ENCODE measurements at places on chromosomes 13 and 19.

DNA sequence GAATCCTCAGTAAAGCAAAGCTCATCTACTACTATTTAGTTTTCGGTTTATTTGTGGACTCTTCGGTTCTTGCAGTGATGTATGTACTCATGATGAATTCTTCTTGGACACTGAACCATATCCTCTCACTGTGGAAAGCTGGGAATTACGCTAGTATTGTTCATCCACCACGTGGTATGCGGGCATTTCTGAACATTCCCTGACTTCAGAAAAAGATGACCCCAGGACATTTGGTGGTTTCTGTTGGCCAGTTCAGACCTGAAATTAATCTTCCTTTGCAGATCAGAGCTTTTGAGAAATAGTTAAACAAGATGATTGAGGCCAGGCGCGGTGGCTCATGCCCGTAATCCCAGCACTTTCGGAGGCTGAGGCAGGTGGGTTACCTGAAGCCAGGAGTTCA lies 25.3 kb upstream of the FBN3 start:
- DNase-seq: no peak

DNA sequence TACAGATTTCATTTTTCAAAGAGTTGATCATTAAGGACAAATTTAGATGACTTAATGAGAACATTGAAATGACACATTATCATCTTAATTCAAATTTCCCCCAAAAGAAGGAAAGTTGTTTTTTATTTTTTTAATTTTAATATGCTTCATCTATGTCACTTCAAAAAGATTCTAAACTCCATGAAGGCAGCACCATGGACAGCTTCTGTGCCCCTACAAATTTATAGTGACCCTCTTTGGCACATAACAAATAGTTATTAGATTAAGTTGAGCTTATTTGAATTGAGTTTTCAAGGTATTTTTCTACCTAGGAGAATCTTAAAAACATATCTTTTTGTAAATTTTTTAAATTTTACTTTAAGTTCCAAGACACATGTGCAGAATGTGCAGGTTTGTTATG lies 198.6 kb downstream of the DCT start:
- no peak for DNase-seq

DNA sequence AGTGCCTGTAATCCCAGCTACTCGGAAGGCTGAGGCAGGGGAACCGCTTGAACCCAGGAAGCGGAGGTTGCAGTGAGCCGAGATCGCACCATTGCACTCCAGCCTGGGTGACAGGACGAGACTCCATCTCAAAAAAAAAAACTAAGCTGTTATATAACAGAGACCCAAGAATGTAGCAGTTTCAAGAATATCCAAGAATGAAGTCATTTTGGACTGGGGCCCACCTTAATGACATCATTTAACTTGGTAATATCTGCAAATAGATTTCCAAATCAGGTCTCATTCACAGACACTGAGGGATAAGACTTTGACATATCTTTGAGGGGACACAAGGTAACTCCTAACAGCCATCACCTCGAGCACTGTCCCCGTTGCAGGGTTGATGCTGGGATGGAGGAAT lies 36.5 kb upstream of the MRI1 start:
- peak; percentile 27 for DNase-seq

DNA sequence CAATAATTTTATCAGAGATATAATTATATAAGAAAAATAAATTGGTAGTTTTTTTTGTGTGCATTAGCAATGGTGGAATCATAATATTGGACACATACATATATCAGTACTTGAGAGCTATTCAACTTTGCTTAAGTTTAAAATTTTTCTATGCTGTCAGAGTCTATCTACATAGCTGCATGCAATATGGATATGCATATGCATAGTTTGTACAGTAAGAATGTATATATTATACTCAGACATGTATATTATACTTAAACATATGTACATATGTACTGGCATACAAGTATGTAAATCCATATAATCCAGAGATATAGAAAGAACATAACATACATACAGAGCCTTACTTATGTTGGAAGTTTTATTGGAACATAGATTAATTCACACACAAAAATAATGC lies 1043.2 kb downstream of the EFNB2 start:
- no peak for DNase-seq

DNA sequence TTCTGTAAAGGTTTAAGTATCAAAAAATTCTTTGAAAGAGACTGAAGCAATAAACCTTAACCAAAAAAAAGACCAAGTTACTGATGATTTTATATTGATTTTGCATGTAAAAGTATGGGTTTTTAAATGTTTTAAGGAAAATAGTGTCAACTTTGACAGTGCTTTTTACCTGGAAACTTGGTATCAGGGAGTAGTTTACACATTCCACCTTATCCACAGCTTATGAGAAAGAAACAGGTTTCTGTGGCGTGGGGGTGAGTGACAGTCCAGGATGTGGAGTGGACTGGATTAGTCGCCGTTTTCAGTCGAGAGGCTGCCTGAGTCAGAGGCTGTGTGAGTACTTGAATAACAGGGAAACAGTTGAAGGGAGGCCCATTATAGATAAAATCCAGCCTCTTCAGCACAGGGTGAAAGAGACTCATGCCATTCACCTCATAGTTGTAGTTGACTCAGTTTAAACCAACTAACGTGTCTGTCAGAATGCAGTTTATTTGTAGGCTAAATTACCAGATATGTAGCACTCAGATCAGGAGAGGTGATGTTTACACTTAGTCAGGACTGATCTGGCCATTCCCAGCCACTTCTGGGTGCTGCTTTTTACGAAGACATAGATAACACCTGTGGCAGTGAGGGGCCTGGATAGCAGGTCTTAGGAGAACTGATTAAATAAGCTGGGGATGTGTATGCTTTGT lies 595 bp upstream of the GPR183 start:
- no peak for DNase-seq

DNA sequence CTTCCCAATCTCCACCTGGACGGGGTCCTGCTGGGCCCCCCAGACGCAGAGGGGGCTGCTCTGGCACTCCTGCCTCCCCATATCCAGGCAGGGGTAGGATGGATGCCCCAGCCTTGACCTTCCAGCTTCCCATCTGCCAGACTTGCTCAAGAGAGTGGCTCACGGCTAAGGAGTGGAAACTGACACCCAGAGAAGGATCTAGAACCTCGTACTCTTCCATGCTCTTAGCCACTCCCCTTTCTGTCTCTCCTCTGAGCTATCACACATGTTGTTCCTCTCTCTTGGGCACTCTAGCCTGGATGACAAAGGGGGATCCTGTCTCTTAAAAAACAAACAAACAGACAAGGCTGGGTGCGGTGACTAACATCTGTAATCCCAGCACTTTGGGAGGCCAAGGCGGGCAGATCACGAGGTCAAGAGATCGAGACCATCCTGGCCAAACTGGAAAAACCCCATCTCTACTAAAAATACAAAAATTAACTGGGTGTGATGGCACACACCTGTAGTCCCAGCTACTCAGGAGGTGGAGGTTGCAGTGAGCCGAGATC lies 12.2 kb upstream of the FUT5 start:
- no peak for DNase-seq

GRCh38 chr19:17949956-17950309 lies 17.0 kb upstream of the KCNN1 start:
- no peak for DNase-seq

- DNase-seq: no peak
Observed at GRCh38 chr19:31519256-31519655, 170.0 kb upstream of the TSHZ3 start.

DNA sequence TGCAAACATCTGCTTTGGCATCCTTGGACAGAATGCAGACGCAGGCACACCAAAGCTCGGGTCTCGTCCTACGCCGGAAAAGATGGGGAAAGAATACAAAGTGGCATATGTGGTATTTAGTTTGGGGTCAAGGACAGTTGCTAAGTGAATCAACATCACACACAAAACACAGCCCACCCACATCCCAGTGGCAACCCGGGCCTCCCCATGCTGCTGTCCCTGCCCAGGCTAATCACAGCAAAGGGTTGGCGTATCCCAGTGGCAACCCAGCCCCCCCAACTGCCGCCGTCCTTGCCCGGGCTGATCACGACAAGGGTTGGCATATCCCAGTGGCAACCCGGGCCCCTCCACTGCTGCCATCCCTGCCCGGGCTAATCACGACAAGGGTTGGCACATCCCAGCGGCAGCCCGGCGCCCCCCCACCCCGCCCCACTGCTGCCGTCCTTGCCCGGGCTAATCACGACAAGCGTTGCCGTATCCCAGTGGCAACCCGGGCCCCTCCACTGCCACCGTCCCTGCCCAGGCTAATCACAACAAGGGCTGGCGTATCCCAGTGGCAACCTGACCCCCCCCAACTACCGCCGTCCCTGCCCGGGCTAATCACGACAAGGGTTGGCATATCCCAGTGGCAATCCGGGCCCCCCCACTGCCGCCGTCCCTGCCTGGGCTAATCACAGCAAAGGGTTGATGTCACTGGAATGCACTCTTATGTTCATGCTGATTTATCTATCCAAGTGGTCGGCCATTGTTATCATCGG lies 167.8 kb upstream of the SOX1 start:
- DNase-seq: no peak

Measured in A673 (cell line).